ENCODE measurements at places on chromosomes 2 and 18. TPM values are rescaled to one million over a fixed set of nuclear protein-coding genes. Genes with fewer than 3 reads are reported as not detected.

The APCDD1 gene
- total RNA-seq, result 3.5 TPM

DNA sequence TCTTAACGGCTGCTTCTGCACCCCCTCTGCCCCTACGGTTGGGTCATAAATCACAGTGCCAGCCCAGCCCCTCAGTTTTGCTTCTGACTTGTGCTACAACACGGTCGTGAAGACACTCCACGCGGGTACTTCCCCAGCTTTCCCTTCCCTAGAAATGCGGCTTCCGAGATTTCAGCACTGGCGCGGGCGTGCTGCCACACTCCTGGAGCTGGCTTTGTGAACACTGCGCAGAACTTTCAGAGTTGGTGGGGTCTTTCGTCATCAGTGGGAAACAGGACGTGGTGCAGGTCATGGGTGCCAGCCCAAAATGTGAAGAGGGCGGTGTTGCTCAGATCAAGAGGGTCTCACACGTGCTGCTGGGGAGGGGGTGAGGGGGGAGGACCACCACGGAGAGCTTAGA, 733.0 kb upstream of the SALL3 start:
- no peak for DNase-seq

GRCh38 chr2:36168115-36168514, 187.5 kb upstream of the CRIM1 start:
- peak; percentile 7 for DNase-seq

The RNF125 gene
- under 0.01 TPM for total RNA-seq

DNA sequence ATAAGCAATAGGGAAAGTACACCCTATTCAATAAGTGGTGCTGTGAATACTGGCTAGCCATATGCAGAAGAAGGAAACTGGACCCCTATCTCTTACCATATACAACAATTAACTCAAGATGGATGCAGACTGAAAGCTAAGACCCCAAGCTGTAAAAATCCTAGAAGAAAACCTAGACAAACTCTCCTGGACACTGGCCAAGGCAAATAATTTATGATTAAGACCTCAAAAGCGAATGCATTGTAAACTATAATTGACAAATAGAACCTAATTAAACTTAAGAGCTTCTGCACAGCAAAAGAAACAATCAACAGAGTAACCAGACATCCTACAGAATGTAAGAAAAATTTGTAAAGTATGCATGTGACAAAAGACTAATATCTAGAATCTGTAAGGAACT, 41.1 kb upstream of the ASXL3 start:
- no peak for DNase-seq

GRCh38 chr2:48849770-48850169, 94.2 kb upstream of the LHCGR start:
- peak; percentile 12 for DNase-seq

- no peak for DNase-seq
These were observed 88.7 kb downstream of the TFCP2L1 start for GRCh38 chr2:121196132-121196848.

The DTNB gene
- total RNA-seq, result 4.8 TPM

DNA sequence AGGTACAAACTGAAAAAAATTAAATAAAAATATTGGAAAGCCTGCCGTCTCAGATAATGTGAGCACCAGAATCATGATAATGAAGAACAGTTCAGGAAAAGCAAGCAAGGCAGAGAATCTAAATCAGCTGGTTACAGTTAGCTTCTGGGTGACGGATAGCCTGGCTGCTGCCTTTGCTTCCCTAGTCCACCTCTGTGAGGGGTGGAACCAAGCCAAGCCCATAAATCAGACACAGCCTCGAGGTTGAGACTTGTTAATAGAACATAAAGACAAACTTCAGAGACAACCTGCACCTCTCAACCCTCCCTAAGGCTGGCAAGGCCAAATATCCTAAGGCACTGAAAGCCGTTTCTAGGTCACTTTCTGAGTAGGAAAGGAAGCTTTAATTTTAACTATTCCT, 334.7 kb upstream of the SLC39A10 start:
- DNase-seq, result peak; percentile 20

GRCh38 chr2:39855856-39856255, 76.8 kb upstream of the THUMPD2 start:
- no peak for DNase-seq

DNA sequence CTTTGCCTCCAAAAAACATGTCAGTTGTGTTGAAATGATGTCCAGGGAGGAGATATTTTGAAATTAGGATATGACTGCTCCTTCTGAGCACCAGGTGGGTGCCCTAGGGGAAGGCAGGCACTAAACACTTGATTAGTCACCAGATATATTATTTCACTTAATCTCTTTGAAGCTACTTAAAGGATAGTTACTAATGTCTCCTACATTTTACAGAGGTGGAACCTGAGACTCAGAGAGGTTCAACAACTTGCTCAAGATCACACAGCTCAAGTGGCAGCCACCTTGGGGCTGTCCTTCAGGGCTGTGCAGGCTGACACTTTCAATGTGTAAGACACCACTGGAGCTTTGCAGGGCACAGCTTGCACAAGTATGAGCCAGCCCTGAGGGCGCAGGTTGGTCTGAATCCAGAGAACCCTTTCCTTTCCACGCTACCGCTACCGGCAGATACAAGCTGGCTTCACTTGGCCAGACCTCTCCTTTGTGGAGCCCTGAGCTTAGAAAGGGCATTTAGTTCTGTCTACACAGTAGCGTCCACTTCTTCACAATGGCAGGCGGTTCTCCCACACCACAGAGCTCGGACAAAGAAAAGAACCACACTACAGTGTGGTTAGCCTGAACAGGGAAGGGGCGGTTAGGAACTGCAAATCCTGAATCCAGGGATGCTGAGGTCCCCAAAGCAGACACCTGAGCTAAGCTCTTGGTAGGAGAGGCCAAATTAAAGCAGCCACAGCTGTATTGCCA, 16.4 kb downstream of the ALPK2 start:
- no peak for DNase-seq

The B3GNT7 gene
- 0.64 TPM for total RNA-seq

DNA sequence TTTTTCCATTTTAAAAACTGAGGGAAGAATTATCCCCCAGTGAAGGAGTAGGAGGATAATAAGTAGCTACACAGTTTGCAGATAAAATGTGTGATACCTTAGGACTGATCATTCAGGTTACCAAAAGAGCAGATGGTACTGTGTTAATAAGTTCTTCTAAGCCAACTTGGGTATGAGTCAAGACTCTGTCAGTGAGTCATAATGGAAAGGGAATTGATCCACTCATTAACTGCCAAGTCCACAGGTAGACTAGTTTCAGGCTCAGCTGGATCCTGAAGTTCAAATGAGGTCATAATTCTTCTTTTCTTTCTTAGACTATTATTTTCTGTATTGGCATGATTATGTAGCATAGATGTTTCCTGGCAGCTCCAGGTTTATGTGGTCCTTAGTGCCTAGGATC, 142.4 kb upstream of the ALPP start:
- DNase-seq, result no peak

DNA sequence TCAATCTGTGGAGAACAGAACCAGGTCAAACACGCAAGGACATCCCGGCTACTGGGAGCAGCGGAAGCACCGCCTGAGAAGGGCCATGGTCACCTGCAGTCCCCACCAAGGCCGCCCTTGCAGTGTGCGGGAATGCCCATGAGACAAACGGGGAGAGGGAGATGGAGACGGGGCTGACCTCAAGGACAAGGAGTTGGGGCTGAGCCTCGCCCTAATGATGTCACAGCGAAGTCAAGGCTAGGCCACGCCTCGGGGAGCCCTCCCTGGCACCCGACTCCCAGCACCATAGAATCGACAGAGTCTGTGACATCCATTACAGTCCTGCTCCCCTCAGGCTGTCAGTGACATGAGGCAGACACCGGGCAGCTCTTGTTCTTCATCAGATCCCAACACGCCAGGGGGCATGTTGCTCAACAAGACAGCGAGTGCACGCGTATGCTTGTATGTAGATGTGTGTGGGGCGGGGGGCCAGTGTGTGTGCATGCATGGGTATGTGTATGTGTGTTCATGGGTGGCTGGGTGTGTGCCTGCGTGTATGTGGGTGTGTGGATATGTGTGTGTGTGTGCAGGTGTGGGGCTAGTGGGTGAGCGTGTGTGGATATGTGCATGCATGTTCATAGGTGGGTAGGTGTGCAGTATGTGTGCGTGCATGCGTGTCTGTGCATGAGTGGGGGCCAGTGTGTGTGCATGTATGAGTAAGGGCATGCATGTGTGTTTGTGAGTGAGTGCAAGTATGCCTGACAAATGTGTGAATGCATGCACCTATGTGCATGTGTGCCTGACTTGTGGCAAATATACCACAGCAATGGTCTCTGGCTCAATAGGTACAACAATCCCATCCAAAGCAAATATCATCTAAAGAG, 57.0 kb downstream of the ANKMY1 start:
- no peak for DNase-seq

DNA sequence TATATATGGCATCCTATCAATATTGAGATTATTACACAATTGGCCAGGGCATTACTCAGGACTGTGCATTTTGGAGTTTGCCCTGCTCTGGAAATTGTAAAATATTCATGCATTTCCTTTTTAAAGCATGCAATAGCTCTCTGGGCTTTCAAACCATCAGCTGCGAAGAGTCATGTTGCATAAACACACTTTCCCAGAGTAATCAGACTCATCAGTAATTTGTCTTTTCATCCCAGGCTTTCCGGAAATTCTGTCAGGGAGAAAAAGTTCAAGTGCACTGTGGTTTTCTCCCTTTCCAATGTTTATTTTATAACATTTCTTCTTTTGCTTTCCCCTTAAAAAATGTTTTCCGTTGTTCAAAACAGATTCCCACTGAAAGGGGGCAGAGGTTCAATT, 38.9 kb upstream of the FHL2 start:
- peak; percentile 97 for DNase-seq

The CIB4 gene
- total RNA-seq, result not detected

DNA sequence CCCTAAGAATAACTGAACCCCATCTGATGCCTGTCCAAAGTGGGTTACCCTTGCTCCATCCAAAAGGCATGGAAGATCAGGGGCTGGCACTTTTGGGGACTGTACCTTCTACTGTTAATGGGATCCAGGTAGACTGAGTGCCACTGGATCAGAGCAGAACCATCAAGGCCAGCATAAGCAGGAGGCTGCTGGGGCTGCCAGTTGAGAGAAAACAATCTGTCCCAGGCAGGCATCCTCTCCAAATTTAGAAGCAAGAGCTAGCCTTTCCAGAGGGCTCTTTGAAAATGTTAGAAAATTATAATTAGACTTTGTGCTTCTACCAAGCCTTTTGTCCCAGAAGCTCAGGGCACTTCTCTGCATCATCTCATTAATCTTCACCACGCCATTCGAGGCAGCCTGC, 245.6 kb downstream of the CDH20 start:
- no peak for DNase-seq

DNA sequence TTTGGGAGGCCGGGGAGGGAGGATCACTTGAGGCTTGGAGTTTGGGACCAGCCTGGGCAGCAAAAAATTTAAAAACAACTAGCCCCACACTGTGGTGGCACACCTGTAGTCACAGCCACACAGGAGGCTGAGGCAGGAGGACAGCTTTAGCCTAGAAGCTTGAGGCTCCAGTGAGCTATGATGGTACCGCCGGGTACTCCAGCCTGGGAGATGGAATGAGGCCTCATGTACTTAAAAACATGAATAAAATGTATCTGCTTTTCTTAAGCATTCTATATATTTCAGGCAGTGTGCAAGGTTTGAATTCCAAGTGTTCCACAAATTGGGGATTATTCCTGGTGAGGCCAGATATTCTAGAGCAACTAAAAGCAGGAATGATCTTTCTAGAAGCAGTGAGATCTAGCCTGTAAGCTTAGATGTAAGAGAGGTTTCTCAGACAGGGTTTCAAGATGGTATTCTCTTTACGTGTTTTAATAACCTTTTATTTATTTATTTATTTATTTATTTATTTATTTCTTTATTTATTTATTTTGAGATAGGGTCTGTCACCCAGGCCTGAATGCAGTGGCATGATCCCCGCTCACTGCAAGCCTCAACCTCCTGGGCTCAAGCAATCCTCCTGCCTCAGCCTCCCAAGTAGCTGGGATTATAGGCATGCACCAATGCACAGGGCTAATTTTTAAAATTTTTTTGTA, 4.1 kb upstream of the MARCHF7 start:
- DNase-seq, result no peak

DNA sequence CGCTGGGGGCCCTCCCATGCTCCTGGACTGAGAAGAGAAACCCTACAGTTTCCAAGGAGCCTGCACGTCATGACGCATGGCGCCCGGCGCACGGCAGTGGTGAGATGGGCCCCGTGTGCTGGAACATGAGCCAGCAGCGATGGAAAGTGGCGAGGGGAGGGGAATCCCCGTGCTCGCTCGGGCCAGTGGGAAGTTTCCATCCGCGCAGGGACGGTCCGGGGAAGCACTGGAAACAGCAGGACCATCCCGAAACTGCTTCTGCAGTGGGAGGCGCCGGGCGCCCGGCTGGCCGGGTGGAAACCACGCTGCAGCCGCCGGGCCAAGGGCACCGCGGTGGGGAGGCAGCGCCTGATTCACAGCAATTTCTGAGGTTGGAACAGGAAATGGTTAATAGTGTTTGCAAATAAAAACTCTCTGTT, 4.9 kb upstream of the PDCD1 start:
- DNase-seq, result peak; percentile 53

The NDUFB3 gene
- 44.1 TPM for total RNA-seq

- no peak for DNase-seq
These were observed 513.4 kb upstream of the NETO1 start for GRCh38 chr18:73381016-73381698.

DNA sequence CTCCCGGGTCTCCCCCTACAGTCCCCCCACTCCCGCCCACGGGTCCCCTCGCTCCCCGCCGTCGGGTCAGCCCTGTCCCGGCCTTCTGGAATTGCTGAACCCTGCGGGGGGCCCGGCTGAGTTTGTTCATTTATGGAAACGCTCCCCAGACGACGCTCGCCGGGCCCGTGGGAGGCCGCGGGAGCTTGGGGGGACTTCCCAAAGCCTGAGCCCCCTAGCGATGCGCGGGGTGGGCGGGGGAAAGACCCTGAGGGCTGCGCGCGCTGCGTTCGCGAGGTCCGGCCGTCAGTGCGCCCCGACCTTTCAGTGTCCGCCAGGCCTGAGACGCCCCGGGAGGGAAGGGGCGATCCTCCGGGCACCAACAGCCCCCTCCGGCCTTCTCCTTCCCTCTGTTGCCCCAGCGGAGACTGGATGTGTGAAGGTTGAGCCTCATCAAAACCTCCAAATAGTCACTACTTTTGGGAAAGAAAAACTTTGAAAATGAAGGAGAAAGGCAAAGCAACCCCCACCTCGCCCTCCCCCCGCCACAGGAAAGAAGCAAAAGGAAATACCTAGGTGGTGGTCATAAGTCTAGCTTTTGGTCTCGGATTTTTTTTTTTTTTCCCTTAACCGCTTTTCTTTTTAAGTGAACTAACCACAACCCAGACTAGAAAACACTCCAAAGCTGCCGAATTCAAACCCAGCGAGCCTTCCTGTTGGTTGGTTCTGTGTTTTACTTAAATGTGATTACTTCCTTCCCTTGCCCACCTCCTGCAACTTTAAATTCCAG, 509 bp upstream of the CYS1 start:
- DNase-seq, result no peak

DNA sequence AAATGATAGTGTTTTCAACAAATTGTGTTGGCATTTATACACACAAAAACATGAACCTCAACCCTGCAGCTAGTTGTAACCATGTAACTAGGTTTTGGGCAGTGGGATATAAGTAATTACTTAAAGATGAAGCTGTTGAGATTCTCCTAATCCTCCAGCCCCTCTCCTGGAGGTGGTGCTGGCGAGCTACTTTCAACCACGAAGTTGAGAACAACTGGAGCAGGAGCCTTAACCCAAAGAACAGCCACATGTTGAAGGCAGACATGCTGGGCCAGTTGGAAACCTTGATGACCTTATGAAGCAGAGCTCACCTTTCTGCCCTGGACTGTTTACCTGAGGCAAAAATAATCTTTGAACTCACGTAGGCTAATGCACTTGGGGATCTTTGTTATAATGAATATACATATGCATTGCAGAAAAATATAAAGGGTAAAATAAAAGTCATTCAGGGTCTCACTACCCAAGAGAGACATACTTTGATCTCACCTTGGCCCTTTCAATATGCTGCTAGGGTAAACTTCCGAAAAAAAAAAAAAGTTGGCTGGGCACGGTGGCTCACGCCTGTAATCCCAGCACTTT, 89.6 kb upstream of the NPAS2 start:
- peak; percentile 83 for DNase-seq
